Left hindlimb (tissue), 1 donor: ENCODE measurements at places on chromosomes 4 and X.

DNA sequence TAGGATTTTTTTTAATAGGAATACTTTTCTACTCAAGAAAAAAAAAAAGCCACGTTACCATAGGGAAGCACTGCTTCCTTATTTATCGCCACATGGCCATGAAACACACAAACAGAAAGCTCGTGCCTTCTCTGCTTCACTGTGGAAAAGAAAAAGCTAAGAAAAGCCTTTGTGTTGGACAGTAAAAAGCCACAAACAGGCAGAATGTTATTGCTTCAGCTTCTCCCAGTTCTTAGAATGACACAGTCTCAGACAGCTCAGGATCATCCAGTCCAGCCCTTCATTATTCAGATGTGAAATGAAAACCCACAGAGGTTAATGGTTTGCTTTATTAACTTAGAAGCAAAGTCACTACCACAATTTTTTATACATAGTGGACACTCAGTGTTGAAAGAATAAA is 181.6 kb upstream of the NOCT start:
- DNase-seq = no peak

GRCh38 chr4:188145601-188146000 is 6.4 kb downstream of the TRIML1 start:
- DNase-seq = no peak

DNA sequence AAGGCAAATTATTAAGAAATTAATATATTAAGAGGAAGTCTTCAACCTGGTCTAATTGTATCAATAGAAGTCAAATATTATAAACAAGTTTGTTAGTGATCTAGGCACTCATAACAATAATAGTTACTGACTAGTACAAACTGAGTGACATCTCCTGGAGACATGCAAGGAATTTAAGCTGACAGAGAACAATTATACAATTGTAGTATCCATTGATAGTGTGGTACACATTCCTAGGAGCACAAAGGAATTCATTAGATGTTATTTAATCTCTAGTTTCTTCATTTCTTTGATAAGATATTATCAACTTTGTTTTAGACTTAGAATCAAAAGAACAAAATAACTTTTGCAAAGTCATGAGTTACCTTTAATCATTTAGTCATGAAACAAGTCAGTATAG is 1048.6 kb downstream of the PCDH7 start:
- DNase-seq = no peak

GRCh38 chr4:146507632-146508031 is 14.1 kb downstream of the SLC10A7 start:
- DNase-seq = no peak

DNA sequence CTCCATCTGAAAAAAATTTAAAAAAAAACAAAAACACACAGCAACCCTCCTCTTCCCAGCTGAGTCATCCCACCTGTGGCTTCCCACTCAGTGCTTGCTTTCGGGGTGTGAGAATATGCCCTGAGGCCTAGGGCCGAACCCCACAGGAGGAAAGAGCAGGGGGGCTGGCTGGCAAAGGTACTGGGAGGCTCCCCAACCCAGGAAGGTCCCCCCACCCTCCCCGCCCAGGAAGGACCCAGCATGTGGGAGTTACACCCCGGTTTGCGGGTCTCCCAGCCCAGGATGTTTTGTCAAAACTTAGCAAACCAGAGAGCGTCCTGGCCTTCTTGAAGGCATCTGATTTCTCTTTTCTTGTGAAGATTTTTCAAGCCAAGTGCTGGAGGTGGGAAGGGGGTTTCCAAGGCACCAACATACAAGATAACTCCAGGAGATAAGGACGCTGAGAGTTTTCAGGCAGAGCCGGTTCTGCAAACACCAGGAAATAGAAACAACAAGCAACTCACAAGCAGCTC is 25.7 kb upstream of the CSF2RA start:
- no peak for DNase-seq

- DNase-seq = no peak
Observed at GRCh38 chr4:39036172-39036571, 4.0 kb upstream of the TMEM156 start.

DNA sequence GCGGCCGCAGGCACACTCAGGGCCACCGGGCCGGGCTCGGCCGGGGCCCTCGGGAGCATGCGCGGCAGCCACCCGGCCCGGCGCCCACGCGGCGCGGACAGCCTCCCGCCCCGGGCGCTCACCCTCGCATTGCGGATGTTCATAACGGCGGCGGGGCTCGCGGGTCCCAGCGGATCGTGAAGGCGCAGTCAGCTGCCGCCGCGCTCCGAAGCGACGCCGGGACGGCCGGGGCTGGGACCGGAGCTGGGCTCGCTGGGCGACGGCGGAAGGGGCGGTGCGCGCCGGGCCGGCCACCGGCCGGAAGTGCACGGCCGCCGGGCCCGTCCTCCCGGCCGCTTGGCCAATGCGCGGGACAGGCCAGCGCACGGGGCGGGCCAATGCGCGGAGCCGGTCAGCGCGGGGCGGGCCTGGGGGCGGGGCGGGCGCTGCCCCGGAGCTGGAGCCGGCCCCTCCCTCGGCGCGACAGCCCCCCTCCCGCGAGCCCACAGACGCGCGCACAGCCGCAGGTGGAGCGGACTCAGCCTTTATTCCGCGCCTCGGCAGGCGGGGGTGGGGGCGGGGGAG is at the start of gene NAA10:
Gene NAA10, minus strand, starts transcription at position 276 of the 564 bp plus-strand sequence. Its CDS starts 133 bp downstream, at position 143.
- peak; percentile 79 for DNase-seq

DNA sequence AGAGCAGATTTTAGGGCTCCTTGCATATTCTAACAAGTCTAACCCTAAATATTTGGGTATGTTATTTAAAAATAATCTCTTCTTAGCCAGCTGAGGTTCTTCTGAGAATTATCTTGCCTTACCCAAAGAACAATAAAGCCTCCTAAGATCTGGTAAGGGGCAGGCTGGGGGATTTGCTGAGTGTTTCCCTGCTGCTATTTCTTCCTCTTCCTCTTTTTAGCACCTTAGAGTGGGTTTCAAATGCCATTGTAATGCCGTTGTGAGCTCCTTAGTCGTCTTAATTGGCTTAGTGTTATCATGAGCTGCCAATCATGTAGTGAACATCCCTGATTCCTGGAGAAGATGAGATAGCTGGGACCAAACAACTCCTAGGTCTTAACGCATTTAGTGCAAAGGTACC is 15.4 kb downstream of the STOX2 start:
- no peak for DNase-seq

GRCh38 chr4:42152507-42153504 is at the start of gene BEND4:
TSS of gene BEND4 (minus strand) at chr4:42152655. CDS start at chr4:42152143, 512 bp downstream.
- peak; percentile 37 for DNase-seq

- DNase-seq = no peak
Observed at GRCh38 chr4:126328914-126329313, 1014.2 kb downstream of the FAT4 start.

GRCh38 chr4:15352524-15352923 is 75.3 kb upstream of the C1QTNF7 start:
- no peak for DNase-seq

DNA sequence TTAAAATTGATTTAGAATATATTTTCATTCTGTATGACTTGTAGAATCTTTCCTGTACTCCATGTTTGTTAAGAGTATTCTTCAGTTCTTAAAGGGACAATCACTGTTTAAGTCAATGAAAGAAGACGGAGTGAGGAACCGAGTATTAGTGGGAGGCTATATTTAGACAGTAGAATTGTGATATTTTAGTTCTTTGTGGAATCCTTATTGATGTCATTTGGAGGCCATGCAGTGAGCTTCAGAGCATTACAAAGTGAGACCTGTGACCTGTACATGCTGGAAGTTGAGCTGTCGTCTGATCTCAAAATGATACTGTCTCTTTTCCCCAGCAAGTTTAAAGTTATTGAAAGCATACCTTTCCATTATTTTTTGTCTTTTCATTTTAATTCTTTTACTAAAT is 394.7 kb downstream of the GALNTL6 start:
- DNase-seq = no peak

DNA sequence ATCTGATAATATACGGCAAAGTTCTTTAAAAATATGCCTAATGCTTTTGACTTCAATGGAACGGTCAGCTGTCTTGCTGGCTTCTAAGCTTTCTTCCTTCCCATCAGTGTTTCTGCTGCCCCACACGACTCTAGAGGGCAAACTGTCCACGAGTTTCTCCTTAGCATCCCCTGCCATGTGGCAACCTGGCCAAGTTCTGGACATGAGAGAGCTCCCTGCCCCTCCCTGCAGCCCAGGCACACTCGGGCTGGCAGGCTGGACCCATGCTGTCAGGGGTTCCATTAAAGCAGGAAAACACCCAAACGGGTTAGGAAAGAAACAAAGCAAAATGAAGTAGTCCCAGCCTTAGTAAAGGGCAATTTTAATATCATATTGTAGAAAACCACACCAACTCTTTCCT is 38.8 kb downstream of the KDR start:
- no peak for DNase-seq

DNA sequence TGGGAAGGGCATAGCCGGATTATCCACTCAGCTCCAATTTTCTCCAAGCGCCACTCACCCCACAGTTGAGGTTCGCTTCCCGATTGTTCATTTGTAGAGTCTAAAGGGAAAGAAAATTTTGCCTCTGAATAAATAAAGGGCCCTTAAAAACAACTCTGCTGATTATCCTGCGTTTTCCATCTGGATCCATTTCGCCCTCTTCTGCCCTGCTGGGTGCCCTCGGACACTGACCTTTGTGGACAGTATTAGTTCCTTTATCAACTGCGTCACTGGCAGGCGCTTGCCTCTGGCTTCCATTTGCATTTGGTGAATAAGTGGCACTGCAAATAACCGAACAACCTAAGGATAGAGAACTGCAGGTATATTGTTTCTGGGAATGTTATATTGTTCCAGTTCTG is 10.1 kb downstream of the GSX2 start:
- DNase-seq = no peak

DNA sequence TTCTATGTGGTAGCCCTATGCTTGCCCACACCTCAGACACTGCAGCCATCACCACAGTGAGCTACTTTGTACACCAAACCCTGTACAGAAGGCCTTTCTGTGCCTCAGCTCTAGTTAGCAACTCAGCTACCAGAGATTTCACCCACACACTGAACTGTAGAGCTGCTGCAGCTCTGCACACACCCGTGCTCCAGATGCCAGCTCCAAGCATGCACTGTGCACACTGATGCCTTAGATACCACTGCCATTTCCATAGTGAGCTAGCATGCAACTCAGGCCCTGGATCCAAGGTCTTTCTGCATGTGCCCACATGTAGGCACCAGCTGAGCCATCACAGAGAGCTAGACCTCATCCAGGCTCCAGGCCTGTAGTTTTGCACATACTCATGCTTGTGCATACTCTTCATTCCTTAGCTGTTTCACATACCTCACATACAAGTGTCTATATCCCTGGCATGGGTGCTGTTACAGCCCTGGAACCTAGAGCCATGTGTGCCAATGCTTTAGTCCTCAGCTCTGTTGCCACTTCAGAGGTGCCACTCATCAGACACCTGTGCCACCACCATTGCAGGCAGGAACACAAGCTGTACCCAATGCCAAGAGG is 423.5 kb upstream of the NDST3 start:
- no peak for DNase-seq

- no peak for DNase-seq
Observed at GRCh38 chr4:48329976-48330375, 11.4 kb upstream of the SLAIN2 start.

- no peak for DNase-seq
Observed at GRCh38 chrX:71070531-71070930, 2.4 kb upstream of the SNX12 start.

- no peak for DNase-seq
Observed at GRCh38 chr4:37437163-37437562, 192.6 kb downstream of the NWD2 start.

DNA sequence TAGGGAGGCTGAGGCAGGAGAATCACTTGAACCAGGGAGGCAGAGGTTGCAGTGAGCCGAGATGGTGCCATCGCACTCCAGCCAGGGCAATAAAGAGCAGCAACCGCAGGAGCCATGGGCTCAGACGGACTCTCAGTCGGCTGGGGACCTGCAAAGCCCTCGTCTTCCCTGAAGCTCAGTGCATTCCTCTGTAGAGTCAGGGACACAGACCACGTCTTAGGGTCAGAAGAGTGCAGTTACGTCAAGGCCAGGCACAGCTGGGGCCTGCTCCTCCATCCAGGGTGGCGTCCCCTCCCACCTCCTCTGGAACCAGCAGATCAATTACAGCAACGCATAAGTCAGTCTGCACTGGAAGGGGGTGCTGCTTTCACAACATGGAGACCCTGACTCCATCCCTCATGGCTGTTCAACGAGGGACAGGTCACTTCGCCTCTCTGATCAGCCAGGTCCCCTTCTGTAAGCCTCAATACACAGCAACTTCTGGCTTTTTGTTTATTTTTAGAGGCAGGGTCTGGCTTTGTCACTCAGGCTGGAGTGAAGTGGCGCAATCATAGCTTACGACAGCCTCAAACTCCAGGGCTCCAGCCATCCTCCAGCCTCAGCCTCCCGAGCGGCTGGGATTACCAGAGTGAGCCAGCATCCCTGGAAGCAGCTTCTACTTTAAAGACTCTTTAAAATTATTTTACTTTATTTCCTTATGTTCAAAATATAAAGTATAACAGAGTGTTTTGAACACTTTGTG is 76.4 kb downstream of the ZFYVE28 start:
- no peak for DNase-seq

- no peak for DNase-seq
Observed at GRCh38 chr4:55123791-55124190, 1.6 kb downstream of the KDR start.

GRCh38 chr4:8917868-8918783 is 46.5 kb upstream of the HMX1 start:
- peak; percentile 68 for DNase-seq

DNA sequence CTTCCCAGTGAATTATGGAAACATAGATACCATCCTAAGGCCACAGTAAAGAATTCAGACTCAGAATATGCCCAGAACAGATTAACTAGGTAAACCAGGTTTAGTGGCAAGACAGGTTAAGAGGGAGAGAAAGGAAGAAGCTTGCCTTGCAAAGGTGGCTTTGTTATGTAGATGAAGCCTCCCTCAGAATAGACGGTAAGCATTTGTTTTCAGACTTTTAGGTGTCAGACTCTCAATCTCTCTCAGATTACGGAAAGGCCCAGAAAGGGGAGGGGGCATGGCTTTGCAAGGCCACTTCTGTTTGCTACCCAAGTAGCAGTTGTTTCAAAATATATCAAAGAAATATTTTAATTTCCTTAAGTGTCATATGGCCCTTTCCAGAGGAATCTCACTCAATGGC is 457.1 kb upstream of the BOD1L1 start:
- no peak for DNase-seq

DNA sequence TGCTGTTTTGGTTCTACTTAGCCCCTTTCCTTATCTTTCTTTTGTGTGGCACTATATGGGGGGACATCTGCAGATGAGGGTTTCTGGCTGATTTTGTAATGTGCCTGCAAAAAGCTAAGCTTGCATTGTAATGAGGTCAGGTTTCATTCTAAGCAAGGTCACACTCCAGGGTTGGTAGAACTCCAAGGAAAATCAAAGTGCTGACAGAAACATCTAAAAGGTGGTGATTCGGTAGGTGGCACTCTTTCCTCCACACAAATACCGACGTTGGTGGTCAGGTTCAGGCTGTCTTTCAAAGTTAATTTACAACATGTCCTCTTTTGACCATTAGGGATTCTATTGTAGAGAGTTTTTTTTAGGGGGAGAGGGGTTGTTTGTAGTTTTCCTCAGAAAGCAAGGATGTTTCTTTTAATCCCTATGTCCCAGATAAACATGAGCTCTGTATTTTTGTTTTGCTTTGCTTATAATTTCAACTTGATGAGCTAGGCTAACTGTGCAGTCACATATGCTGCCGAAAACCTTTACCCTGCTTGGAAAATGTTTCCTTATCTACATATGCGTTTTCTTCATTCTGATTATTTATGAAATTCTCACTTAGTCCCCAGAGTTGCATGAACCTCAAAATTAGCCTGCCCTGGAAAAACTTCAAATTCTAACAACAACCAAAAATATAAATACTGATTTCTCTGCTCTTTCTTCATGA is 434.2 kb downstream of the PPARGC1A start:
- no peak for DNase-seq
